A549 treated with ZK216348 at 1 μM for 4 hours (cell line): ENCODE measurements at places on chromosomes 16 and 17. TPM values are rescaled to one million over a fixed set of nuclear protein-coding genes. Genes with fewer than 3 reads are reported as not detected.

EVI2A gene
- not detected in 5 replicates for total RNA-seq

TNFRSF13B gene
- not detected in 5 replicates for total RNA-seq

PPP1R27 gene
- 0.15 TPM in 1 of 5 replicates, not detected in the others for total RNA-seq

UBE2G1 gene
- 67.9 to 99.8 TPM (median 84.3 TPM) in 5 replicates for total RNA-seq

BCL6B gene
- total RNA-seq, result not detected in 5 replicates

RASL10B gene
- 0.12 to 0.15 TPM (median 0.14 TPM) in 4 of 5 replicates, not detected in the other for total RNA-seq

FBF1 gene
- total RNA-seq, result 3.1 to 12.6 TPM (median 8.6 TPM) in 5 replicates

VTN gene
- total RNA-seq, result 16.2 to 21.8 TPM (median 18.5 TPM) in 5 replicates

KRTAP4-1 gene
- 0.32 TPM in 1 of 5 replicates, not detected in the others for total RNA-seq

FOXF1 gene
- total RNA-seq, result not detected in 5 replicates

HBA2 gene
- total RNA-seq, result 0.79 TPM in 1 of 5 replicates, not detected in the others

BAHCC1 gene
- total RNA-seq, result 6.5 to 12.9 TPM (median 12.1 TPM) in 5 replicates

ST6GALNAC1 gene
- 0.27 to 0.60 TPM in 2 of 5 replicates, not detected in the others for total RNA-seq

KRT27 gene
- total RNA-seq, result not detected in 5 replicates

PRRT2 gene
- 0.27 to 0.52 TPM (median 0.33 TPM) in 5 replicates for total RNA-seq

EPX gene
- total RNA-seq, result not detected in 5 replicates
